ENCODE measurements at places on chromosomes 3 and 15.

- DNase-seq, result no peak
Measured at GRCh38 chr3:154169796-154170110, 48.6 kb downstream of the ARHGEF26 start.

DNA sequence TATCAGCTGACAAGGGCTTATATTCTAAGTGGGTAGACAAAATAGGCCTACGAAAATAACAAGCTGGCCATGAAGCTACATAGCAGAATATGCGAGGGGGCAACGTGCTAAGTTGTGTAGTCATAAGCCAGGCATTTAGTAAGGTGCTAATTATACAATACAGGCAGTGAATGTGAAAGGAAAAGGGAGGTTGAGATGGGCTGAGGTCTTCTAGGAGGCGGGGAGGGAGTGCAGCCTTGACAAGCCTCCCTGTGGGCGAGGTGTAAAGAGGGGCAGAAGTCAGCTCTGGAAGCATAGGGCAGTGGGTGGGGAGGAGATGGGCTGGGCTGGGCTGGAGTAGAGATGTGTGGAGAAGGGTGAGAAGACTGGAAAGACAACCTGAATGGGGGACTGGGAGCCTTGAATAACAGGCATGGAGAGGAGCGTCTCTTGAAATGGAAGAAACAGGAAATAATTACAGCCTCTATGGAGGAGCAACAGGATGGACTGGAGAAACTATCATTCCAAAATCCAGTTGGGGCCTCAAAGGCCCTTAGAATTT, 1.2 kb downstream of the TIGIT start:
- DNase-seq, result no peak

DNA sequence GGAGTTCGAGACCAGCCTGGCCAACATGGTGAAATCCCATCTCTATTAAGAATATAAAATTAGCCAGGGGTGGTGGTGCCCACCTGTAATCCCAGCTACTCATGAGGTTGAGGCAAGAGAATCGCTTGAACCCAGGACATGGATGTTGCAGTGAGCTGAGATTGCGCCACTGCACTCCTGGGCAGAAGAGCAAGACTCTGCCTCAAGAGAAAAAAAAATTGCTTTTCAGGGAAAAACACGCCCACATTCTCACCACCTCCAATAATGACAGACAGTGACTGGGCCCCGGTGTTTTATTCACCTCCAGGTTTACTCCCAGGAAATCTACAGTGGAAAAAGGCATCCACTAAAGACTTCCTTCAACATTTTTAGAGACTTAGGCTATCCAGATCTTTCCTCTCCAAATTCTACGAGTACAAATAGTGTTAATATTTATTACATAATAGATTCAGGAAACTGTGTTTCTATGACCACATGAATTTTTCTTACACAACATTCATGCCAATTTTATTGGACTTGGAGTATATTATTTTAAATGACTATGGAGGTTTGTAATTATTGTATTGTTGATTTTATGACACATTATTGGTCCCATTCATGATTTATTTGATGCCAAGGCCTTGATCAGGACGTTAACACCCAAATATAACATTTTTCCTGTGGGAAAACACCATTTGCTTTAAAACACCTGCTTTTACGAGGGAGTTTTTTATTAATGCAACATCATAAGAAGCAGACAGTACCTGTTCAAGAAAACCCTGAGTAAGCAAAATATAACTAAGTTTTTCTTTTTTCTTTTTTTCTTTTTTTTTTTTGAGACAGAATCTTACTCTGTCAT, 26.6 kb downstream of the IGF2BP2 start:
- DNase-seq, result no peak

DNA sequence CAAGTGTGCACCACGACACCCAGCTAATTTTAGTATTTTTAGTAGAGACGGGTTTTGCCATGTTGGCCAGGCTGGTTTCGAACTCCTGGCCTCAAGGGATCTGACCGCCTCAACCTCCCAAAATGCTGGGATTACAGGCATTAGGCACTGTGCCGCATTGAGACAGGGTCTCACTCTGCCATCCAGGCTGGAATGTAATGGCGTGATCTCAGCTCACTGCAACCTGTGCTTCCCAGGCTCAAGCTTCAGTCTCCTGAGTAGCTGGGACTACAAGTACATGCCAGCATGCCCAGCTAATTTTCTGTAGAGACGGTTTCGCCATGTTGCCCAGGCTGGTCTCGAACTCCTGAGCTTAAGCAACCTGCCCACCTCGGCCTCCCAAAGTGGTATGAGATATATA, 51.6 kb downstream of the ACAD9 start:
- no peak for DNase-seq

- DNase-seq, result no peak
Measured at GRCh38 chr3:122969585-122970469, 57.7 kb downstream of the SEMA5B start.

DNA sequence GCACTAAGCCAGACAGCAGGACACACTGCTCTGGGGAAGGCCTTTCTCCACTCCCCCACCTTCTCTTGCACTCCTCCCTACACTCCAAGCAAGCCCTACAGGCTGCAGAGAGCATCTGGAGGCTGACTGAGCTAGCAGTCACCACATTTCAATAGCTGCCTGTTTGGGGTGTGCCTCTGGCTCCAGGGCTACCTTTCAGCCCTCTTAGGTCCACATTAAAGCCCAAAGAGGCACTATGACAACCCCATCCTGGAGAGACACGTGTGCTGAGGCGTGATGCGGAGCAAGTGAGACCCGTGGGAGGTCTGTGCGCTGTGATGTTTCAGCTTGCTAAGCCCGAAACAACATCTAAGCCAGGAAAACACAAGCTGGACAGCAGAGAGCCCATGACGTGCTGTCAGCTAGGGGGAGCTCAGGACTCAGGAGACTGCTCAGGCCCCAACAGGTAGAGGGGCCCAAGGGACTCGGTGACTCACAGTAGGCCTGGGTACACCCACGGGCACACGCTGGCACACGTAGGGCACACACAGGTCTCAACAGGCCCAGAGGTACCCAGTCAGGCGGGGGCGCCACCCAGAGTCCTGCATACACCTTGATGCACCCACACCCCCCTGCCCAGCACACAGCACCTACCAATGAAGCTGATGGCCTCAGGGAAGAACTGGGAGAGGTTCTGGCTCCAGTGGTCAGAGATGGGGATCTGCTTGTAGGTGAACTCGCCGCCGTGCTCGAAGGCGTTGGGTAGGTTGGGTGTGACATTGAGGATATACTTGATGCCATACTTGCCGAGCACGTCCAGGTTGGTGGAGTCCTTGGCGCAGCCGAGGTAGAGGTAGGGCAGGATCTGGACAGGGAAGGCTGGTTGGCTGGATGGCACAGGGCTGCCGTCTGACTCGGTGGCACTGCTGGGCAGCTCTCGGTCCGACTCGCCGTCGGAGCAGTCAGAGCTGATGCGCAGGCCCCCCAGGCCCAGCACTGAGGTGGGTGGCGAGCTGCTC, 2.8 kb downstream of the DUSP7 start:
- DNase-seq, result no peak

GRCh38 chr3:156888576-156888975, 62.4 kb downstream of the LEKR1 start:
- no peak for DNase-seq

DNA sequence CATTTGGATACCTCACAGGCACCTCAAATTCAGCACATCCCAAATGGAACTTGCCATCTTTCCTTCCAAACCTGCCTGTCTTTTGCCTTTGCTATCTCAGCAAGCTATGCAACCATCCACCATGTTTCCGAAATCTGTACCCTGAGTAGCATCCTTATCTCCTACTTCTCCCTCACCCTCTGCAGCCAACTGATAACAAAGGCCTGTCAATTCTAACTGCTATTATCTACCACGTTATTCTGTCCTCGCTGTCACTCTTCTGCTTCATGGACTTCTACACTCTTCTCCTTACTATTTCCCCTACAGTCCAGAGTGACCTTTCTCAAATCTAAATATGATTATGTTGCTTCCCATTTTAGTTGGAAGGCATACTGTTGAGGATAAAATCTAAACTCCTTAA, 25.5 kb upstream of the TAFA4 start:
- no peak for DNase-seq

- no peak for DNase-seq
Measured at GRCh38 chr15:48992545-48992944, 28.8 kb upstream of the SHC4 start.

GRCh38 chr3:41710646-41711388, 251.1 kb downstream of the ULK4 start:
- no peak for DNase-seq

GRCh38 chr3:115549071-115549470, 74.2 kb upstream of the GAP43 start:
- DNase-seq, result no peak

GRCh38 chr3:187823746-187824145, 78.5 kb upstream of the BCL6 start:
- no peak for DNase-seq

GRCh38 chr15:33757516-33758232, 210.6 kb upstream of the CHRM5 start:
- no peak for DNase-seq

- DNase-seq, result no peak
Measured at GRCh38 chr15:35933531-35933930, 387.6 kb upstream of the DPH6 start.

- DNase-seq, result no peak
Measured at GRCh38 chr3:117786349-117786748, 1076.8 kb downstream of the TUSC7 start.

DNA sequence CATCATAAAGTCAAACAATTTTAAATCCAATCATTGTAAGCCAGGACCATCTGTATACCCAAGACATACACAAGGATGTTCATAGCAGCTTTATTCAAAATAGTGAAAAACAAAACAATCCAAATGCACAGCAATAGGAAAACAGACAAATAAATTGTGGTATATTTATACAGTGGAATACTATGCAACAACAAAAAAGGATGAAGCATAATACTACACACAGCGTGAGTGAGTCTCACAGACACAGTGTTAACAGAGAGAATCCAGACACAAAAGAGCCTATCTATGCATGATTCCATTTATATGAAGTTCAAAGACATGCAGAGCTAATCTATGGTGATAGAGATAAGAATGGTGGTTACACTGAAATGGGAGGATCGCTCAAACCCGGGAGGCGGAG, 5.6 kb upstream of the MUC20 start:
- no peak for DNase-seq

DNA sequence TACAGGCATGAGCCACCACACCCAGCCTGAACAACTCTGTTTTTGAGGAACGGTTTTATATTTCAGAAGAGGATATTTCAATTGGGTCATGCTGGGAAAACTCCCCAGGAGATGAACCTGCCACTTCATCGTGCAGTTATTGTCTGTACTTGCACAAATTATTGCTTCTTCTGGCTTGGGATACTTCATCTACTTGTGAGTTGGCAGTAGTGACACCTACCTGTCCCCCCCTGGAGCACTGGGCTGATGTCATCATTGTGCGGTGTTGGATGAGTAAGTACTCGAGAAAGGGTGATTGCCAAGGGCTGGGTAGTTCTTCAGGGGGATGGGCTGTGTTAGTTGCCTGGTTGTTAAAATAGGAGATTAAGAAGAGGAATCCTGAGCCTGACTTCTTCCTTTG, 85.1 kb upstream of the SAMMSON start:
- no peak for DNase-seq

DNA sequence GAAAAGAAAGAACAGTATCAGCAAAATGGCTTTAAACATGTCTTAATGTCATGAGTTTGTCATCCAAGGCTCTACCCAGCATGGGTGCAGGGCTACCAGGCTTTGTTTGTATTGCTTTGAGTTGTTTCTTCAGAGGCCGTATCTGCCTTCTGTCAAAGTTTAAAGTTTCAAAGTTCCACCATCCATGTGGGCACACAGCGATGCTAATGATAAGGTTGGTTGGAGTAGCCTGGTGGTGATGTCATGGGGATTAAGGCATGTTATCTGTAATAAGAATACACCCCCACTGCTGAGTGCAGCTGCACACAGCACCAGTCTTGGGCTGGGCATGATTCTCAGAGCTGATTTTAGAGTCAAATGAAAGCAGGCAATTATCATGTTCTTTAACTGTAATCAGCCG, 72.0 kb upstream of the LRTM1 start:
- DNase-seq, result no peak

DNA sequence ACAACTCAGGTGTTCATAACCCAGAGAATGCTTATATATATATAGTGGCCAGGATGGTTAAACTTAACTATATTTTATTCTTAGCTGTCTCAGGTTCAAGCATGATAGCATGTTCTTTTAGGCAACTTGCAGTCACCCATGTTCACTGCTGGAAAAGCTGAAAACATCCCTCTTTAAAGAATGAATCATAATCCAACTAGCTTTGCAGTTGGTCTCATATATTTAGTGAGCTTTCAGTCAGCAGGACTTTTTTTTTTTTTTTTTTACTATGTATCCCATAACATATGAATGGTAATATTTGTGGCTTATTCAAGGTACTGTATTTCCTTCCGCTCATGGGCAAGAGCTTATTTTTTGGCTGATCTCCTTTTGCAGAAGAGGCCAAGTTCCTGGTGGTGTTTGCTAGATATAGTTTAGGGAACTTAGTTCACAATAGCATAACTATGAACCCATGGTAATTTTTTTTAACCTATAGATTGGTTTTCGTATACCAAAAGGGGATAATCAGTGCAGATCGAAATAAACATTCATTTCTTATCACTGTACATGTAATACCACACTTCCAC, 77.6 kb downstream of the CMSS1 start:
- DNase-seq, result no peak

DNA sequence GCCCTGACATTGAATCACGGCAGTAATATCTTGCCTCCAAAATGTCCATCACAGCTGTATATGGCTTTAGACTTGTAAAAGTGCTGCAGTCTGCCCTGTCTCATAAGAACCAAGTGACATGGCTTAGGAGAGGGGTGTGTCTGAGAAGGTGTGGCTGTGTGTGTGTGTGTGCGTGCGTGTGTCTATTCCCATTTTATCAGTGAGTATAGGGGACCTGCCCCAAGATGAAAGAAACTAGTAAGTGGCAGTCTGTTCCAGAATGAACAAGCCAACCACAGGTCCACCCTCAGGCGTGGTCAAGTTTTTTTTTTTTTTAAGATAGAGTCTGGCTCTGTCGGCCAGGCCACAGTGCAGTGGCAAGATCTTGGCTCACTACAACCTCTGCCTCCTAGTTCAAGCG, 5.6 kb upstream of the RHOV start:
- DNase-seq, result no peak

- no peak for DNase-seq
Measured at GRCh38 chr3:59450946-59451763, 401.3 kb upstream of the CFAP20DC start.

DNA sequence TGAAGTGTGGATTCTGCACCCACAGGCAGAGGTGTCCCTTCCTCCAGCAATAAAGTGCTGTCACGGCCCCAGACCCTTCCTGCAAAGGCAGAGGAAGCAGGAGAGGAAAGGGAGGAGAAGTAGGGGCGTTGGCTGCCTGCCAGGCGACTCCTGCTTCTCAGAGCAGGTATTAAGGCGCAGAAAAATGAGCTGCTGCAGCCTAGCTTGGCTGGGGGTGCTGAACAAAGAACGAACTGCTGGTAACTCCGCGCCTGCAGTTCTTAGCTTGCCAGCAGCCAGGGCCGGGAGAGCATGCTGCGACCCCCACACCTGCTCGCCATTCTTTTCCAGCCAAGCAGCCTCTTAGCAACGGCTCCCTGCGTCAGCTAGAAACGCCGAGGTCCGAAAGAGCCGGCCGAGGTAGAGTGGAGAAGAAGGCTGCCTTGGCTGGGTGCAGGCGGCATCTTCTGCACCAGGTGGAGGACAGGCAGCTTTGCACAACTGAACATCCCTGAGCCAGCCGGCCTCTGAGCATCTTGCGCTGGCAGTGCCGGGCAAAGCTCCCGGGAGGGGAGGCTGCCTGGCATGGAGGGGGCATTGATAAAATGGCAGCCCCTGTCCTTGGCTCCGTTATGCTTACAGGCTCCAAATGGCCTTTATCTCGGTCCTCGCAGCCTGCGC, 296.0 kb downstream of the MEX3B start:
- DNase-seq, result no peak

GRCh38 chr3:87997966-87998365, 60.8 kb downstream of the CGGBP1 start:
- DNase-seq, result no peak

GRCh38 chr15:63258658-63259057, 18.7 kb upstream of the APH1B start:
- DNase-seq, result no peak

Measured in right renal cortex interstitium (tissue), 3 donors.